Bronchial smooth muscle cell (primary cell): ENCODE measurements at places on chromosomes 2 and 18. TPM values are rescaled to one million over a fixed set of nuclear protein-coding genes. Genes with fewer than 3 reads are reported as not detected.

Gene HOXD4
- not detected in 2 replicates for total RNA-seq

Gene TUBB8B
- total RNA-seq, result not detected in 2 replicates

Gene RPS27A
- 902 and 969 TPM in 2 replicates for total RNA-seq

Gene DNAJC5G
- not detected in 2 replicates for total RNA-seq

Gene PRKRA
- 27.7 and 51.1 TPM in 2 replicates for total RNA-seq

Gene NDC80
- 0.94 and 3.3 TPM in 2 replicates for total RNA-seq

Gene THADA
- total RNA-seq, result 28.4 and 40.4 TPM in 2 replicates

Gene CAPN10
- total RNA-seq, result 18.8 and 19.5 TPM in 2 replicates

Gene FZD7
- total RNA-seq, result 30.3 and 71.2 TPM in 2 replicates

Gene ELAC1
- total RNA-seq, result 4.5 and 5.8 TPM in 2 replicates

Gene SLC39A10
- total RNA-seq, result 63.9 and 96.9 TPM in 2 replicates

Gene CXXC1
- 38.8 and 57.2 TPM in 2 replicates for total RNA-seq

Gene SERPINB4
- total RNA-seq, result not detected in 2 replicates

Gene RNF144A
- total RNA-seq, result 0.17 and 3.9 TPM in 2 replicates

Gene ITSN2
- total RNA-seq, result 27.2 and 28.7 TPM in 2 replicates

Gene SLC9A2
- total RNA-seq, result under 0.01 TPM in 1 of 2 replicates, not detected in the other

Gene SULT1C3
- total RNA-seq, result not detected in 2 replicates

Gene MALL
- 13.4 and 45.7 TPM in 2 replicates for total RNA-seq

Gene GPAT2
- 0.79 and 1.0 TPM in 2 replicates for total RNA-seq

Gene RESP18
- total RNA-seq, result not detected in 2 replicates

Gene DPYSL5
- total RNA-seq, result not detected in 2 replicates

Gene ALLC
- total RNA-seq, result not detected in 2 replicates

Gene VPS54
- total RNA-seq, result 13.1 and 15.1 TPM in 2 replicates

Gene SPC25
- 1.1 and 1.4 TPM in 2 replicates for total RNA-seq

Gene CYP1B1
- 52.6 and 76.6 TPM in 2 replicates for total RNA-seq

Gene POTEF
- total RNA-seq, result not detected in 2 replicates

Gene DPP10
- total RNA-seq, result not detected in 2 replicates

Gene CD8A
- total RNA-seq, result not detected in 2 replicates

Gene APLF
- total RNA-seq, result 3.5 and 5.9 TPM in 2 replicates

Gene REG1B
- not detected in 2 replicates for total RNA-seq

Gene PDCD1
- not detected in 2 replicates for total RNA-seq

Gene MDH1B
- 3.2 TPM in 2 replicates for total RNA-seq

Gene GORASP2
- 19.3 and 24.1 TPM in 2 replicates for total RNA-seq

Gene CNRIP1
- total RNA-seq, result 17.2 and 18.0 TPM in 2 replicates

Gene MC4R
- not detected in 2 replicates for total RNA-seq

Gene ANO7
- total RNA-seq, result 0.09 and 0.63 TPM in 2 replicates
